Mucosa of descending colon (tissue), 3 donors: ENCODE measurements at places on chromosomes 1 and 21.

GRCh38 chr21:43645976-43646375 lies 13.3 kb downstream of the HSF2BP start:
- no peak for DNase-seq

DNA sequence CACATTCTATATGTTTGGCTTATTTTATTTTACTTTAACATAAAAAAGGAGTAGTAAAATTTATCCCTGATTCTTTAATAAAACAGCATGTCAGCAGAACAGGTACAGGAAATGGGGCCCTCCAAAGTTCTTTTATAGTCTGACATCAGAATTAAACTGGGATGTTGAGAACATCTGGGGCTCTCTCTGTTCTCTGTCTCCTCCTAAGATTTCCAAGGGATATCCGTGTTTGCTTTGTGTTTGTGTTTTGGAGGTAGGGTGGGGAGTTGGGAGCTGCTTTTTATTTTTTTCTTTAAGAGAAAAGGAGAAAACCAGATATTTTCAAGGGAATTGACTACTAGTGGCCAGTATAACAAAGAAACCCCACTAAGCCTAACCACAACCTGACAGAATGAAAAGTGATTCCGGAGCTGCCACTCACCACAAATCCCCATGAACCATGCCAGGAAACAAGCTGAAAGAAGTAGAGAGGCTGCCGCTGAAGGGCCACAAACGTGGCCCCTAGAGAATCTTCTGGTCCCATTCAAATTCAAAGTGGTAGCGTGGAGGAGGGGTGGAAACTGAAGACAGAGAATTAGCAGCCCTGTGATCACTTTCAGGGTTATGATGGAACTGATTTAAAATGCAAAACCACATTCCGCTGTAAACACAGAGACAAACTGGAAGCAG lies 369.6 kb upstream of the ADGRL2 start:
- DNase-seq, result no peak

DNA sequence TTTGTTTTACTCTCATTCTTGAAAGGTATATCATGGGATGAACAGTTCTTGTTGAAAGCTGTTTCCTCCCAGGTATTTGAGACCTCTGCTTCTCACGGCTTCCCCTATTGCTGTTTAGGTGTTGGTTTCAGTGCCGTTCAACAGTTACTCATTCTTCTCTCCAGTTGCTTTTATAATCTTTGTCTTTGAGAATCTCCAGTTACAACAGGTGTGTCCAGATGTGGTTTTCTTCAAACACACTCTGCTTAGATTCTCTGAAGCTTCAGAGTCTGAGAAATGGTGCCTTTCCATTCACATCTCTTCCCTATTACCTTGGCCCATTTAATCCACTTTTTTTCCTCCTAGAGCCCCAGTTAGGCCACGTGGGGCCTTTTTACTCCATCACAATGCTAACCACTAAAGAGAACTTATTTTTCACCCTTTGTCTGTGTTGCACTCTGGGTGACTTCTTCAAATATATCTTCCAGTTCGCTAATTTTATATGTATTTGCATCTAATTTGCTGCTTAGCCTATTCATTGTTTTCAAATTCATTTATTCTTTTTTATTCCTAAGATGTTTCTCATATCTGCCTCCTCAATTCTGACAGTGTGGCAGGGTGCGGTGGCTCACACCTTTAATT lies 46.7 kb upstream of the SLC19A1 start:
- DNase-seq, result no peak

GRCh38 chr1:59747420-59748024 lies 67.2 kb upstream of the HOOK1 start:
- no peak for DNase-seq

- DNase-seq, result no peak
Observed at GRCh38 chr21:30689822-30690221, 28.8 kb downstream of the KRTAP21-3 start.

GRCh38 chr21:38858026-38858811 lies 52.5 kb downstream of the ETS2 start:
- DNase-seq, result no peak

DNA sequence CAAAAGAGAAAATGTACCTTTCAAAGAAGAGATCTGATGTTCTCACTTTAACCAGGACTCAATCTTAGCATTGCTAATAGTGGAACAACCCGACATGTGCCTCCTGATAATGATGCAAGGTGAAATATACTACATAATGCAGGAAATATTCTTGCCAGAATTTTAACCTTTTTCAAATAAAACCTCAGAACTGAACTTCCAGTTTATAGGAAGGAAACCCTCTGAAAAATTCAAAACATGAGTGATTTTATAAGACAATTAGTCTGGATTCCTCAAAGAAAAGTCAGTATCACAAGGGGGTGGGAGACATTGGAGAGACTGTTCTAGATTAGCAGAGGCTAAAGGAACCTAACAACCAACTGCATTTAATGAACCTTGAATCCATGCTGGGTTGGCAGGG lies 18.1 kb downstream of the AHCYL1 start:
- DNase-seq, result no peak

DNA sequence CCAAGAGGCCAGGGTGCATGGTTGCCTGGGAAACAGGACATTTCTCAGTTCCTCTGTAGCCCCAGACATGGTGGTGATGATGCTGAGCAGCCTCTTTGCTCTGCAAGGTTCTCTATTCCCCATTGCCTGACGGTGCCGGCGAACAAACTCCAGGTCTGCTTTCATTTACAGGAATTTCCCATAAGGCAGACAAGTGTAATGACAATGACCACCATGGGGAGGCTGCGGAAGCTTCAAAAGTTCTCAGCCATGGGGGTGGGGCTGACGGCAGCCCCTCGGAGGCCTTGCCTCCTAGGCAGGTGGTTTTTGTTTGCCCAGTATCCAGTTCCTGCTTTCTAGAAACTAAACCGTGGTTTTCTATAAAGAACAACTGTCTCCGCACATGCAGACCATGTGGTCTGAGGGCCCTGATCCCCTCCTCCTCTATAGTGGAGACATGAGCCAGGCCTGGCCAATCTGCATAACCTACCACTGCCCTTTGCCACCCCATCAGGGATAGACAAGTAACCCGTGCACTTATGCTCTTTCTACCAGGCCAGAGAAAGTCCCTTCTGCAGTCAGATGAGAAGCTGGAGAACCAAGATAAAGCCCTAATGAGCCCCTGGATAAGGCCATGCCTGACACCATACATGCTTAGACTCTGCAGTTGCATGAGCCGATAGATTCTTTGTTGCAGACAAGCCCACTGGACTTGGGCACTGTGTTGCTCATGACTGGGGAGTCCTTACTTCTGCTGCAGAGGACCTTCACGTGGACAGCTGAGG lies 54.1 kb downstream of the LDLRAD2 start:
- peak; percentile 17 for DNase-seq

GRCh38 chr21:42093186-42093585 lies 22.1 kb downstream of the UMODL1 start:
- DNase-seq, result no peak

GRCh38 chr1:77739235-77739634 lies 20.4 kb downstream of the USP33 start:
- DNase-seq, result no peak
